ENCODE measurements at places on chromosomes 11 and 22.

DNA sequence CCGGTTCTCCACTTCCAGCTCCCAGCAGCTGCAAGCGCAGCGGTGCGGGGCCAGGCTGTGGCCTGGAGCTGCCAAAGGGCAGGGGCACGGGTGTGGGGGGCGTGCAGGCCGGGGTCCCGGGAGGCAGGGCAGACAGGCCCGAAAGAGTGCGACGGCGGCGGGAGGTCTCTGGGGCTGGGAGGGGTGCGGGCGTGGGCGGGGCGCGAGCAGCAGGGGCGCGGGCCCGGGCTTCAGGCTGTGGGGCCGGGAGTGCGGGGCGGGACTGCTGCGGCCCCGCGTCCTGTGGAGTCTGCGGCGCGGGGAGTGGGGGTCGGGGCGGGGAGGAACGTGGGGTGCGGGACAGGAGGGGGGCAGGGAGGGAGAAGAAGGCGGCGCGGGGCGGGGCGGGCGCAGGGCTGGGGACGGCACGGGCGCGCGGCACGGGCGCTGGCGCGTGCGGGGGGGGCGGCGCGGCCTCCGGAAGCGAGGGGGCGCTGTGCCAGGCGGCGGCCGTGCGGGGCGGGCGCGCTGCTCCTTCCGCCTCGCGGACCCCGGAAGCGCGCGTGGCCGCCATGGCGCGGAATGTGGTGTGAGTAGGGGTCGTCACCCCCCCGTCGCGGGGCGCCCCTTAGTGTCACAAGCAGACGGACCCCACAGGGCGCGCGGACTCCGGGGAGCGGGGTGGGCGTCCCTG lies at the start of gene MRPL23:
Gene MRPL23 (plus strand): TSS at position 521 of the 673 bp plus-strand sequence. CDS start 31 bp downstream, at position 552.
- no peak for DNase-seq

GRCh38 chr22:36027935-36028645 lies 534 bp downstream of the RBFOX2 start:
- no peak for DNase-seq

DNA sequence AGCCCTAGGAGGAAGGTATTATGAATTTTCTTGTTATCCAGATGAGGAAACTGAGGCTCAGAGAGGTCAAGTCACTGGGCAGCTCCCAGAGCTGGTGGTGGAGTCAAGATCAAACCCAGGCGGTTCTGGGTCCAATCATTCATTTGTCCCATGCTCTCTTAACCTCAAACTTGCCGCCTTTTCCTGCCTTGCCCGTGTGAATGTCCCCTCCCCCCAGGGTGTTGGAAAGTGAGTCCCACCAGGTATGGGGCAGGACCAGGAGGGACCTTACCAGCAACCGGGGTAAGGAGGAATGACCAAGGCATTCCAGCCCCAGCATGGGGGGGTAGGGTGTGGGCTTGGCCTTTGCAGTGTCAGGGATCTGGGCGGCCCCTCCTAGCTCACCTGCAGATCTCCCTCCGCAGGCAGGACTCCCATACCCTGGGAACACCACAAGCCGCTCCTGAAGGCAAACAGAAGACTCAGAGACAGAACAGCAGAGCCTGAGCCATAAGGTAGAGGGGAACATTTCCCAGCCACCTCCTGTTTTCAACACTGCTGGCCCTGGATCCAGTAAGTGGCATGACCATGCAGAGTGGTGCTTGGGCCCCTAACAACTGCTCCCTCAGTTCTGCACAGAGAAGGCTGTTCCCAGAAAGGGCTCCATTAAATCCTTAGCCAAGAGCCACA lies 41.2 kb upstream of the SYT7 start:
- no peak for DNase-seq

GRCh38 chr11:96075532-96075959 lies 151.6 kb upstream of the MTMR2 start:
- DNase-seq = no peak

- no peak for DNase-seq
These were observed 7.0 kb upstream of the CASTOR1 start for GRCh38 chr22:30296324-30296723.

- no peak for DNase-seq
These were observed 48.4 kb upstream of the EED start for GRCh38 chr11:86196085-86196696.

- DNase-seq = no peak
These were observed 83.9 kb upstream of the SNX19 start for GRCh38 chr11:130999992-131000770.

Data from cerebellar cortex (tissue), 1 donor.